SW480 (cell line): ENCODE measurements at places on chromosomes 7 and 10.

DNA sequence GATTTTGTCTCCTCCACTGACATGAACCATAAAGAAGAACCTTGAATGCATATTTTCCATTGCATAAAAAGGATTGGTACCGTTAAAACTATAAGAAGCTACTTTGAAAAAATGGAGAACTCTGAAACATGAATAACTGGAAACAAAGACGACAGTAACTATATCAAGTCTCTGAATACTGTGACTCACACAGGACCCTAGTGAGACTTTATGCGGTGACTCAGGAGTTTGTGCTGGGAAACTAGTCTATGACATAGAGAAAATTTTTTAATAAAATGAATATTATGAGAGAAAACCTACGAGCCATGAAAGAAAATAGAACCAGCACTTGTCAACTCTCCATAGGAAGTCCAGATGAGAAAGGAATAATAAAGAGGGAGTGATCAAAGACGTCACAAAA lies 339.9 kb upstream of the ADARB2 start:
- no peak for DNase-seq

DNA sequence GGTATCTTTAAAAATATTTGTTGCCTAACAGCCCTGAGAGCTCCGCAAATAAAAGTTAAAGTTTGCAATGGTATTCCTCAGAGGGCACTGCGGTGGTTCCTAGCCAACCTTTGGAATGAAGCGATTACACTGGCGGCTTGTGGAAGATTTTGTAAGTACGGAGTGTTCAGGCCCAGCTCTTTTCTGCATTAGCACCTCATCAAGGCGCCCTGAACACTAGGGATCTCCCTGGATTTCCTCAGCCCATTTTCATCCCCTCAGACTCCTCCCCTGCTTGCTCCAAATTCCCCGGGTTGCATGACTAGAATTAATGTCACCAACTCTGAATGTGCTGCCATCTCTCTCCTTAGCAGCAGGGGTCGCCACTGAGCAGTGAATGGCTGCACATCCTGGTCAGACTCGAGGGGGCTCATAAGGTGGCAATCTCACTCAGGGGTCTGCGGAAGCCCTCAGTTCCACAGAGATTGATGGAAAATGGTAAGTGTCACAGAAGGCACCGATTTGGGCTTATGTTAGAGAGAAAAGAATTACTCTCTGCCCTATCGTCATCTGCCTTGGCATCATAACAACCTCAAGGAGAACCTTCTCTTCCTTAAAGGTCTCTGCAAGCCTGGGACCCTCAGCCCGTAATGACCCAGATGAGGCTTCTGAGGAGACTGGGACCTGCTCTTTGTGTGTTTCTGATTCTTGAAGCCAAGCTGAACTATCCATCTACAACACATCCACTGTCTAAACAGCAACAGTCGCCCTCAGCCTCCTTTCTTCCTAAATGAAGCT lies 262.8 kb upstream of the AOAH start:
- DNase-seq, result peak; percentile 49

- DNase-seq, result no peak
These were observed 179.0 kb downstream of the DGKI start for GRCh38 chr7:137667633-137668387.

- DNase-seq, result no peak
These were observed 254.2 kb downstream of the COBL start for GRCh38 chr7:51062222-51062987.

- DNase-seq, result no peak
These were observed 95.4 kb downstream of the MGMT start for GRCh38 chr10:129562487-129562886.

GRCh38 chr7:69643708-69644445 lies 45.6 kb downstream of the AUTS2 start:
- DNase-seq, result no peak

GRCh38 chr7:108340856-108341411 lies 115.3 kb downstream of the NRCAM start:
- no peak for DNase-seq
